ENCODE measurements at places on chromosomes 11 and 22.

DNA sequence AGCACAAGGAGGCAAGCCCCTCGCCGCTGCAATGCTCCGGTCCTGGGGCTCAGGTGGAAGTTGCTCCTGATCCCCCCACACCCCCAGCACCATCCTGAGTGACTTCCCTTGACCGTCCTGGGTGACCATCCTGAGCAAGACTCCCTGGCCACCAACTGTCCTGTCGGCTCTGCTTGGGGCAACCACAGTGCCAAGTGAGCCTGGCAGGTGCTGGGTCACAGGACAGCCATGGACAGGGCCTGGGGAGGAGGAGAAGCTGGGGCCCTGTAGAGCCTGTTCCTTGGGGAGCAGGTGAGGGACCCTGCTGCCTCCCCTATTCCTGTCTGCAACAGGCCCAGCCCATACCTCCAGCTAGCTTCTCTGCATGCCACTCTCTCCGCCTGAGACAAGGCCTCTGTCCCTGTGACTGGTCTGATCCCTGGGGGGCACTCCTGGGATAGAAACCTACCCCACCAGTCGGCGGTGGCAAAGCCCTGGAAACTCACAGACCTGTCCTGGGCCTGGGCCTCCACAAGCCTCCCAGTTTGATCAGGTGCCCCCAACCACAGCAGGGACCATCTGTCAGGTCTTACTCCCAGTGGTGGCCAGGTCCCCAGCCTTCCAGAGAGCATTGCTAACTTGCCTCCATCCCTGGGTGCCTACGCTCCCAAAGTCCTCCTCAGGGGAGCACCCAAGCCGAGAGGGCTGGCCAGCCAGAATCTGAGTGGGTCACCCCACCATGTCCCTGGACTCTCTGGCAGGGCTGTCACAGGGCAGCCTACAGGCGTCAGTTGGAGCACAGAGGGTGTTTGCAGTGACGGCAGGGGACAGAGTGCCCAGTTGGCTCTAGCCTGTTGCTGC lies 68.7 kb upstream of the WNT7B start:
- no peak for DNase-seq

- DNase-seq: no peak
These were observed 145.1 kb downstream of the TBC1D22A start for GRCh38 chr22:46907241-46908215.

DNA sequence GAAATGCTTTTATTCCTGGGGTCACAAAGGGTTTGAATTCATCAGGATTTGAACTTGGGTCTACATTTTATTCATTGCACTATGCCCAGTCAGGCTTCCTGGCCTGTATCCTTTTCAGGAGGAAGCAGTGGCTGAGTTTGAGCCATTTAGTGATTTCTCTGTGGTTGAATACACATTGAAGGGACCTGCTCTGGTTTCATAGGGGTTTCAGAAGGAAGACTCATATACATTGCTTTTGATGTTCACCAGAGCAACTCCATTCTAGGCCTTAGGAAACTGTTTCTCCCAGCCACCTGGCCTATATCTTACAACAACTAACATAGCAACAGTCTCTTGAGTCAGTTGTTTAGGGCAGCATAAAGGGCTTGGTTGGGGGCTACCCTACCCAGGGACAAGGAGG lies 165.7 kb downstream of the INSC start:
- DNase-seq: no peak

DNA sequence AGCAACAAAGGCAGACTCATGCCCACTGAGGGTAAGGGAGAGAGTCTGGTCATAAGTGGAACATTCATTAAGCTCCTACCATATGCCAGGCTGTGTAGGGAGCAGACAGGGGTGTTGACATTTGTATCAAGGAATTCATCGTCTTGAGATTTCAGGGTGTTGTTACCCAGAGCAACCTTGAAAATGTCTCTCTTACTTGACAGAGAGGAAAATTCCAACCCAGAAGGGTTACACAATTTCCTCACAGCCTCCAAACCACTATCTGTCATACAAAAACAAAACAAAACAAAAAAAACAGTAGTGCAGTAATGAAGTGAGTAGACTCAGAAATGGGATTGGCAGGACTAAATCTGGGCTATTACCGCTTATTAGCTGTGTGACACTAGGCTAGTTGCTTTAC lies 113.2 kb downstream of the MIAT start:
- no peak for DNase-seq
